ENCODE measurements at places on chromosomes 6 and 20.

- no peak for DNase-seq
These were observed 201.9 kb downstream of the QKI start for GRCh38 chr6:163616452-163616851.

DNA sequence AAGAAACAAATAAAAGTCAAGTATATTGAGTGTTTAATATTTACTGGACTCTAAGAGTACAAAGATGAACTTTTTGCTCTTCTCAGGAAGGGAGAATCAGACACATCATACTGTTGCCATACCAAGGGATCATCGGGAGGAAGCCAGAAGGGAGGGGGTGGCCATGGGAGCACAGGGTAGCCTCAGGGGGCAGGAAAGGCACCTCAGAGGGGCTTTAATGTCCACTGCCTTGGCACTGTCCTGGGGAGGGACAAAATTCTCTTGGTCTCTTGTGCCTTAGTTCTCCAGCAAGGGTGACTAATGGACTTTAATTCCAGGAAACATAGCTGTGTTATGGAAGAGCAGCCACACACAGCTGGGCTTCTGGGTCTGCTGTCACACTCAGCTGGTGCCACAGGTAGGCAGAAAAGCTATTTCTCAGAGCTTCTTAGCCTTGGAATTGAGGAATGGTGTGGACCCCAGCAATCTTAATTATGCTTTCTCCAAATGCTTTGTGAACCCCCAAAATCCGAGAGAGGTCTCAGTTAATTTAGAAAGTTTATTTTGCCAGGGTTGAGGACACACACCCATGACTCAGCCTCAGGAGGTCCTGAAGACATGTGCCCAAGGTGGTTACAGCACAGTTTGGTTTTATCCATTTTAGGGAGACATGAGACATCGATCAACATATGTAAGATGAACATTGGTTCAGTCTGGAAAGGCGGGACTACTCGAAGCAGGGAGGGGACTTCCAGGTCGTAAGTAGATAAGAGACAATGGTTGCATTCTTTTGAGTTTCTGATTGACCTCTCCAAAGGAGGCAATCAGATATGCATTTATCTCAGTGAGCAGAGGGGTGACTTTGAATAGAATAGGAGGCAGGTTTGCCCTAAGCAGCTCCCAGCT is 53.2 kb downstream of the MRAP2 start:
- no peak for DNase-seq

GRCh38 chr6:68746376-68746775 is 111.3 kb downstream of the ADGRB3 start:
- DNase-seq = no peak

GRCh38 chr20:51174536-51174935 is 151.6 kb upstream of the KCNG1 start:
- DNase-seq = no peak

Measured in stimulated activated CD4-positive, alpha-beta T cell treated with anti-CD3 and anti-CD28 coated beads, TNF-alpha, amount 100 ng/mL, for 4 hours (primary cell).